ENCODE measurements at places on chromosomes 2 and 18. TPM values are rescaled to one million over a fixed set of nuclear protein-coding genes. Genes with fewer than 3 reads are reported as not detected.

- ATAC-seq: no peak
These were observed 687.6 kb upstream of the HS6ST1 start for GRCh38 chr2:129006135-129006886.

DNA sequence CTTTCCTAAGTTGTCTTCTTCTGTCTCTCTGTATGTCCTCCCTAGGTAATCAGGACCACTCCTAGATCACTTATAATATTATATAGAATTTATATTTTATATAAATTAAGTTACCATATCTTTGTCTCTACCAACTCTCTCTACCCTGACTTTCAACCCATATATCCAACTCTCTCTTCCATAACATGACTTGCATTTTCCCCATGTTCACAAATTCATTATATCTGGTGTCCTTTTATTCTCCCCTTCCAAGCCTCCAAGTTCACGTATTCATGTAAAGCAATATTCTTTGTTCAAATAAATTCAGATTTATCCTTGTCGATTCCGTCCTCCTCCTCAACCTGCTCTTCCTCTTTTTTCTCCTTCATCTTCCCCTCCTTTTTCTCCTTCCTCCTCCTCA, 127.5 kb downstream of the XIRP2 start:
- no peak for ATAC-seq

DNA sequence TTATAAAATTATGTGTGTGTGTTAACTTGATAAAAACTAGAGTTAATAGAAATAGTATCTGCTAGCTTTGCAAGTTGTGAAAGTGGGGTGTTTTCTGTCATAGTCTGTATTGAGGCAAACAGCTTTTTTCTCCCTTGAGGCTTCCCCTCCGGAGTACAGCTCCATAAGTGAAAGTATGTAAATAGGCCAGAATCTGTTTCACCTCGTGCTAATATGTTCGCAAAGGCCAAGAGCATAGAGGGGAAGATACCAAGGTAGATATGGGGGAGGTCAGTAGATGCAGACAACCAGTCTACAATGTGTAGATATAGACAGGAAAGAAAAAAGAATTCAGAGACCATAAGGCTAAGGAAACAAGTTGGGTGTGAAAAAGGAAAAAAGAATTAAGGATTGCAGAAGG, 72.9 kb downstream of the PTRHD1 start:
- no peak for ATAC-seq

- no peak for ATAC-seq
These were observed 143.8 kb upstream of the SLC1A4 start for GRCh38 chr2:64845273-64845905.

IL37 gene
- total RNA-seq: not detected
